ENCODE measurements at places on chromosomes 11 and 22.

GRCh38 chr11:123330948-123331347 is 99.1 kb upstream of the GRAMD1B start:
- no peak for DNase-seq

DNA sequence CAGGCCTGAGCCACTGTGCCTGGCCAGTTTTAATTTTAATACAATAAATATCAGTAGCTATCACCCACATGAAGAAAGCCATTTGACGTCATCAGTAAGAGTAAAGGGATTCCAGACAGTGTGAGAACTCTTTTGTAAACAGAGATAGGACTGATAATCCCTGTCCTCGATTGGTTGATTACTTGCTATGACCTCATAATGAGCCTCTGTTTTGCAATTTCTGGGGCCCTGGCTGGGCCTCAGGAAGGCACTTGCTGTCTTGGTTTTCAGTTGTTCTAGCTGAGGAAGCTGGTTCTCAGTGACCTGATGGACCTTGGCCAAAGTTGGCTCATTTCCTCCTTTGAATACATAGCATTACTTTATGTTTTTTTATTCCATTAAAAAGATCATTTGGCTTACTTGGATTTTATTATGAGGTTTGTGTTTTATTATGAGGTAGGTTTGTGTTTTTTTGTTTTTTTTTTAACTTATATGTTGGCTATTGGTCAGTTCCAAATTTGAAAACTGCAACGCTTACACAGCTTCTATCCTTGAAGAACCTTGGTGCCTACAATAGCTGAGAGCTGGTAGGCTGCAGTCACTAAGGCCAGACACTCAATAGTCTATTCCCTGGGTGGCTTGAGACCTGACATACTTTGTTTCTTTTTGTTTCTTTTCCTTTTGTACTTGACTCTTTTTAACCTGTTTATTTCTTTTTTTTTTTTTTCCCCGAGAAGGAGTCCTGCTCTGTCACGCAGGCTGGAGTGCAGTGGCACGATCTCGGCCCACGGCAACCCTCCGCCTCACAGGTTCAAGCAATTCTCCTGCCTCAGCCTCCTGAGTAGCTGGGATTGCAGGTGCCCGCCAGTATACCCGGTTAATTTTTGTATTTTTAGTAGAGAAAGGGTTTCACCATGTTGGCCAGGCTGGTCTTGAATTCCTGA is 20.0 kb downstream of the MARK2 start:
- DNase-seq = no peak

- DNase-seq = no peak
Observed at GRCh38 chr11:57658023-57658361, 430 bp downstream of the CLP1 start.

DNA sequence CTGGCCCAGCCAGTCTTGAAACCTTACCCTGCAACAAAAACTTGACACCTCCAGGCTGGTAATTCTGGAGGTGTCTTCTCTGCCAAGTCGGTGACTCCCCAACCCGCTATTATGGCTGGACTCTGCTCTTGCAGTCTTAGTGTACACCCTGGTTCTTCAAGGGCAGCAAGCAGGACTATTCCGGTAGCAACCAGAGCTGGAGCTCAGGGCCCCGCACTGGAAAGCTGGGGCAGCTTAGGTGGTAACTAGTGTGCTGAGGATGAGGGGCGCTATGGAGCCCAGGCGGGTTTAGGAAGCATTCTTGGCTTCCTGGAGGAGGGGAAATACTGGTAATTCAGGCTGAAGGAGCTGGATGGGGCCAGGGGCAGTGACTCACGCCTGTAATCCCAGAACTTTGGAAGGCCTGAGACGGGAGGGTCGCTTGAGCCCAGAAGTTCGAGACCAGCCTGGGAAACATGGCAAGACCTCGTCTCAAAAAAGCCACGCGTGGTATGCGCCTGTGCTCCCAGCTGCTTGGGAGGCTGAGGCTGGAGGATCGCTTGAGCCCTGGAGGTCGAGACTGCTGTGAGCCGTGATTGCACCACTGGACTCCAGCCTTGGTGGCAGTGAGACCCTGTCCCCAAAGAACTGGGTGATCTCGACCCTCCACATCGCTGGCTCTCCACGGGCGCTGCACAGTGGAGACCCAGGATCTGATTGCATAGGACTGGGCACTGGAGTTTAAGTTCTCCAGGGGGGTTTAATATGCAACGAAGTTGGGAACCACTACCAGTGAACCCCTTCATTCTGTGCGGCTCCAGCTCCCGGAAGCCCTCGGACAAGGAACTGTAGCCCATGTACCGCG is 10.6 kb upstream of the AIFM3 start:
- no peak for DNase-seq

DNA sequence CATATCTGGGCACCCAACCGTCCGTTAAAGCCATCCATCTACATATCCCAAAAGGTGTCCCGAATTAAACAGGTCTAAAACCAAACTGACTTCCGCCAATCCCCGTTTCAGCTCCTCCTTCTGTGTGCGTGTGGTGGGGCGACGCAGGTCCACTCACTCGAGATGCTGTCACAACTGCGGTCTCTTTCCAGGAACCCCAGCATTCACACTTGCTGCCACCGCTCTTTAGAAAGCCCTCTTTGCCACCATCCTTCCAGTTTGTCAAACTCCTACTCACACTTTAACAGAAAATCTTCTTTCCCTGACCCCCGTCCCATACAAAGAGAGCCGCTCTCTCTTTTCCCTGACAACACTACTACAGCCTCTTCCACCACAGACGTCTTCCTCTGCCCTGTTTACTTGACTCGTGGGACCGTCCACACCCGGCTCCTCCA is 467 bp downstream of the ESS2 start:
- no peak for DNase-seq

GRCh38 chr22:18156878-18157713 is 7.1 kb downstream of the USP18 start:
- DNase-seq = peak; percentile 63

GRCh38 chr22:40766956-40767355 is 52.2 kb downstream of the SLC25A17 start:
- DNase-seq = no peak

DNA sequence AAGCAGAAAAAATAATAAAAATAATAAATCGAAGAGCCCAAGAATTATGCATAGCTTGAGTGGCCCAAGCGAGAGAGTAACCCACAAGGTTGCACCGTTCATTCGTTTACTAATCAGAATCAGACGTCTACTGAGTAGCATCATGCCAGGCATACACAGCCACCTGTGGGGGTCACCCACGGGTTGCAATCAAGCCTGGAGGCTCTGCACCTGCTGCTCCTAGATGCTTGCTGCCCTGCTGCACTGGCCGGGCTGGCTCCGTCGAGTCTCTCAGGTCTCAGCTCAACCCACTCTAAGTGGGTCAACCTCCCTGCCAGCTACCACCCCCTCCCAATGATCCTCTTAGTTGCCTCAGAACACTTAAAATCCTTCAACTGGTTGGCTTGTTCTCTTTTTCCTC is 2.0 kb upstream of the TESMIN start:
- DNase-seq = no peak

GRCh38 chr11:46348566-46349401 is 1.5 kb downstream of the DGKZ start:
- no peak for DNase-seq

DNA sequence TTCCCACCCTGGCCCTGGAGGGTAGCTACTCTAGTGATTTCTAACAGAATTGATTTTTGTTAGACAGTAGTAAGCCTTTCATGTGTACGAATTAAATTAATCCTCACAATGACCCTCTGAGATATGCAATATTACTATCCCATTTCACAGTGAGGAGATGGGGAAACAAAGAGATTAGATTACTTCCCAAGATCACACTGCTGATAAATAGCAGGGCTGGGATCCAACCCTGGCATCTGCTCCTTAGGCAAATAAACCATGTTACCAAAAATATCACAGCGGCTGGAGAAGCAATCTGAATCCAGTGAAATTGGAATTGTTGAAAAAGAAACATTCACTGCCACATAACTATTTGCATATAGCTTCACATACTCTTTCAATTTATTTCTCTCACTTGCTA is 12.8 kb upstream of the CAVIN3 start:
- DNase-seq = no peak

GRCh38 chr11:22162756-22163155 is 30.1 kb upstream of the ANO5 start:
- no peak for DNase-seq

DNA sequence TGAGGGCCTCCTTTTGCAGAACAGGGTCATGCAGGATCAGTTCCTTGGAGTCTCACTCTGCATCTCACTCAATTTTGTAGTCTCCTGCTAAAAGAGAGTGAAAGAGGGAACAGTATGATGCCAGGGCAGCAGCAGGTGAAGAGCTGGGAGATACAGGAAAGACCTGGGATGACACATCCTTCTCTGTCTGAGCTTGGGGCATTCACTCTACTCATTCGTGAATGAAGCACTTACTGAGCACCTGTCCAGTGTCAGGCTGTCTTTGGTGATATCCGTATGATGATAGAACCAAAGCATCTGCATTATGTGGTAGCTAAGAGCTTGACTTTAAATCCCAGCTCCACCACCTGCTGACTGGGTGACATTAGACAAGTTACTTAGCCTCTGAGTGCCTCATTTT is 14.4 kb downstream of the SREBF2 start:
- no peak for DNase-seq

GRCh38 chr22:29205594-29206371 is at the start of gene EMID1:
TSS of gene EMID1 (plus strand) at chr22:29205896. CDS start at chr22:29206039, 143 bp downstream.
- no peak for DNase-seq

DNA sequence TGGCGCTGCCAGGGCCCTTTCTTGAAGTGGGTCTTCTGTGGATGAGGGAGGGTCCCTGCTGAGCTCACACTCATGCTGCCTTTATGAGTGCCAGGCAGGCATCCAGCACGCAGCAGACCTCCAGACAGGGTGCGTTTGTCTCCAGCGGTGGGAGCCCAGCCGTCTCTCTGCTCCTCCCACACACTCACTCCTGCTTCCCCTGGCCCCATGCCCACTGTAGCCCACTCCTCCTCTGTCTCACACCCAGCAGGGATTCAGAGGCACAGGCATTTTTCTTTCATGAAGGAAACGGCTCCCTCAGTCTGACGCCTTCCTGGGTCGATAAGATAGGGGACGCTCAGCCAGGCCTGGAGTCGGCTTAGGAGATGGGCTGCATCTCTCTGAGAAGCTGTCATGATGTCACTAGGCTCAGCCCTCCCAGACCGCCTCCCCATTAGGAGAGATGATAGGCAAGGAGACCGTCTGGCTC is 183.9 kb upstream of the NCAM1 start:
- peak; percentile 23 for DNase-seq

GRCh38 chr11:46133119-46133518 is 11.9 kb upstream of the PHF21A start:
- no peak for DNase-seq

DNA sequence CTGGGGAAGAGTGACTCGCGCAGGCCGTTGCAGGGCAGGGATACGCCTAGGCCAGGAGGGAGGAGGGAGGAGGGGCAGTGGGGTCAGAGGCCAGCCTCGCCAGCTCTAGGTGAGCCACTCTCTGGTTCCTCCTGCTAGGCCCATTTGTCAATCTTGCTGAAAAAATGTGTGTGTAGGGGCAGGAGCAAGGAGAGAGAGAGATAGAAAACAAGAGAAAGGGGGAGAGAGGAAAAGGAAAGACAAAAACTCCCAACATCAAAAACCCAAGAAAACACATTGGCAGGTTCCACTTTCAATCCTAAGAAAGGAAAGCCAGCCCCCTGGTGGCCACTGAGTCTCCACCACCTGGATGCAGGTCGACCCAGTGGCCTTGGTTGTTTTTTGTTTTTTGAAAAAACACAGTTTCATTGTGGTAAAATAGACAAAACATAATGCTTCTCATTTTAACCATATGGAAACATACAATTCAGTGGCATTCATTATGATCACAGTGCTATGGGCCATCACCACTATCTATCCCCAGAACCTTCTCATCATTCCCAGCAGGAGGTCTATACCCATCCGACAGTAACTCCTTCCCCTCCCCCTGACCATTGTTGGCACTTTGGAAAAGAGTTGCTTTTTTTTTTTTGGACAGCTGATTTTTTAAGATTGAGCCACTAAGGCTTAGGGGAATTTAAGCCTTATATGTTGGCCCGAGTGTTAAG is 10.9 kb downstream of the OMP start:
- DNase-seq = no peak

Data from NCI-H446 (cell line).